ENCODE measurements at places on chromosomes 1 and 21.

DNA sequence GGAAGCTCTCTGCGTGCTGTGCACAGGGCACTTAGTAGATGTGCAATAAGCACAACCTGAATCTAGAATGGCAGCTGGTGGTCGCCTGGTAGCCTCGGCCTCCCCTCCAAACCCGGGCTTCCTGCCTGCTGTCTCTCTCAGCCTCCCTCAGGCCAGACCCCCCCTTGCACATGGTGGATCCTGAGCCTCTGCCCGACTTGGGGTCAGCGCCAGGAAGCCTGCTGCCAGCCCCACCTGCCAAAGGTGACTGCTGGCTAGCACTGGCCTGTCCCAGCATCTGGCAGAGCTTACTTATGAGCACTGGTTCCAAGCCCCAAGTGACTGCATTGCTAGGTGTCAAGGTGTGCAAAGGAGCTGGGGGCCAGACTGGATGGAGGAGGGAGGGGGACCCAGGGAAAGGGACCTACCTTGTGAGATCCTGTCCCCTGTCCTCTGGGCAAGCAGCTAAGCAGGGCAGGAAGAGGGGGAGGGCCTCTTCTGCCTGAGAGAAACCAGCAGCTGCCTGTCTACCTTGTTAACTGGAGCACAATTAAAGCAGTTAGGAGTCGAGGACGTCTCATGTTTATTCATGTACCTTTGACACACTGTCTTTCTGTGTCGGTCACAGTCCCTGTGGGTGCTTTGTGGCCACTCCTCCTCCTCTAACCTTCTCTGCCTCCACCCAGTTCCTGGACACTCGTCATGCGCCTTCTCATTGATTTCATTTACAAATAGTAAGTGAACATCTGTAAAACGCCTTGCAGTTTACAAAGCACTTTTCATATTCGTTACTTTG, 100.9 kb downstream of the DDX20 start:
- no peak for DNase-seq

- peak; percentile 60 for DNase-seq
These were observed 19.5 kb downstream of the MAP7D1 start for GRCh38 chr1:36175137-36176095.

GRCh38 chr21:44626673-44627143, at the start of gene KRTAP10-9:
Gene KRTAP10-9, plus strand, starts transcription at chr21:44627093. Its CDS starts 79 bp downstream, at chr21:44627172.
- DNase-seq: no peak

DNA sequence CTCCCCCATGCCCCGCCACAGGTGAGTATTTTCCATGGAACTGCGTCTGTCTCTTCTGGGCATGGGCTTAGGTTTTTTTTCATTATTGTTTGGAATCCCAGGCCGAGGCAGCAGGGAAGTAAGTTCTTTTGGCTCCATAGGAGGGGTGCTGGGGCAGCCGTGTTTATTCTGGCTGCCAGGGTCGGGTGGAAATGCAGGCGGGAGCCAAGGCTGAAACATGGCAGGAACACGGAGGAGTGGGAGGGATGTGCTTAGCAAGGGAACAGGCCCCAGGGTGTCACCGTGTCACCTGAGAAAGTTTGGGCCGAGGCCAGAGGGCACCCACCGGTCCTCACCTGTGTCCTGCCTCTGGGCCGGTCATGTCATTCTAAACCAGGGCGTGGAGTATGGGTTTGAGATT, 4.5 kb upstream of the DHRS3 start:
- DNase-seq: no peak

DNA sequence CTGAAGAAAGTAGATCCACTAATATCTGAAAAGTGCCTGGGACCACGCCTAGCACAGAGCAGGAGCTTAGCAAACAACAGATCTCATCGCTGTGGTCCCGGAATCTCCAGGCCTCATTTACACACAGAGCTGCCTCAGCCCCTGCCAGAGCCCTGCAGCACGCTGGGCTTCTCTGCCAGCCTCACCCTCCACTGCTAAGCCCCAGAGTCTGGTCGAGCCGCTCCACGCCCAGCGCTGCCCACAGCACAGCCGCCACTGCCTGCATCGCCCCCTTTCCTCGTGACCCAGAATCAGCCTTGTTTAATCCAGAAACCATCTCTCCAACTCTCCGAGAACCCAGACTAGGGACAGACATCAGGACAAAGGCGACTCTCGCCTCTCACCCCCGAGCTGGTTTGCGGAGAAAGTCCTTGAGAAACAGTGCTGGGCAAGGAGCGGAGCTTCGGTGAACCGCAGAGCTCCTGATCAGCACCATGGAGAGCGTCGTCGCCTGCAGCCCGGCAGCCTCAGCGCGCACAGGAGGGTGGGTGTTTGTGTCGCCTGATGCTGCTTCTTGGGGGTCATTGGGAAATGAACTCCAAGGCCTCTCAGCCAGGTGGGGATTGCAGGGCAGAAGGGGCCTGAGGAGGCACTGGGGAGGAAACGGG, 145.1 kb downstream of the NPHP4 start:
- DNase-seq: peak; percentile 30
